ENCODE measurements at places on chromosomes 13 and 19.

DNA sequence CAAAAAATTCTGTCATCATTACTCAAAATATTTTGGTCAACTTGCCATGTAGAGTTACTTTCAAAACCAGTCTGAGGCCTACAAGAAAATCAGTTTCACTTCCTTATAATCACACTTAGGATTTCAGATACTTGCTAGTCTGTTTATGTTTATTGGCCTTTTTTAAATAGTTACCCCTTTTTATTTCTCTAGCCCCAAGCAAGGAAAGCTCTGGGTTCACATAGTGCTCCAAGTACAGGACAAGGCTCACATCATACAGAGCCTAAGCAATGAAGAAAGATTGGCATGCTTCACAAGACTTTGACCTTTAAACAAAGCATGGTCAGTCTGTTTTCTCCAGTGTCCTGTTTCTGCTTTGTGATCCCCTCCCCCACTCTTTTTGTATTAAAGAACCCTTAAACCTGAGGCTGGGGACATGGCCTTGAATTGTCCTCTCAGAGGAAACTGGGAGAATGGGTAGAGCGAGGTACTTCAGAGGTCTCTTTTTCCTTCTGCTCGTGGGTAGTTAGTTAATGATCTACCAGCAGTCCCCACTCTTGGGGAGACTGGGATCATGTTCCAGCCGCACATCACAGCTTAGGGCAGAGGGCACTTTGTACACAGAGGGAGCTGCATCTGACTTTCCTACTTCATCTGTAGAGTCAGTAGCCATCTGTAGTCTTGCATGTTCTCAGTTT, 30.7 kb downstream of the CEACAM1 start:
- DNase-seq: no peak

GRCh38 chr13:97337985-97338499, 95.9 kb upstream of the RAP2A start:
- no peak for DNase-seq

DNA sequence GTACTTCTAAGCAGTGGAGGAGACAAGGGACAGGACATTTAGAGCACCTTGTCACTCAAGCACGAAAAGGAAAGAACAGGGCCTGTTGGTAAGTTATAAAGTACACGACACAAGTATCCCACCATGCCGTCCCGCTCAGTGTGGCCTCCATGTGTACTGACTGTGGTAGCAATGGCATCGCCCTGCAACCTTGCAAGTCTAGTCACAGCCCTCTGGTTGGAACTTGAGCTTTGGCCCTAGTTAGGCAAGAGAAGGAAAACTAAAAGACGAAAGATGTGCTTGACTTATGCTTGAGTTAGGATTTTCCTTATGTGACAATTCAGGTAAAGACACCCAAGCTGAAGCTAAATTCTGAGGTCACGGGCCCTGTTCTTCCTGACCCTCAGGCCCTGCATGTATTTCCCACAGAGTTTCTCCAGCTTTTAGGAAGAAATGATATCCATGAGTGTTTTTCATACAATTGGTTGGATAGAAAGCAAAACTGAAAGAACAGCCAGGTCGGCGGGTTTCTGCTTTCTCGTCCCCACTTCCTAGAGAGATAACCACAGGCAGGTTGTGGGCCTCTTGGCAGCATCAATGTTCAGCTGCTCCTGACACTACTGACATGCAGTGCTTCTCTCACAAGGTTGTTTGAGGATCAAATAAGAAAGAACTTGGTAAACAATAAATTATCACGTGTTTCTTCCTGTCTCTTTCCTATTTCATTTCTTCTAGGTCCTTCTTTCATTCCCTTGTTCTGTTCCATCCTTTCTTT, 216.2 kb downstream of the IRS2 start:
- peak; percentile 5 for DNase-seq

- no peak for DNase-seq
Measured at GRCh38 chr13:110820322-110820721, 94.5 kb downstream of the ANKRD10 start.

- DNase-seq: no peak
Measured at GRCh38 chr19:18434411-18435175, 3.3 kb downstream of the ISYNA1 start.

DNA sequence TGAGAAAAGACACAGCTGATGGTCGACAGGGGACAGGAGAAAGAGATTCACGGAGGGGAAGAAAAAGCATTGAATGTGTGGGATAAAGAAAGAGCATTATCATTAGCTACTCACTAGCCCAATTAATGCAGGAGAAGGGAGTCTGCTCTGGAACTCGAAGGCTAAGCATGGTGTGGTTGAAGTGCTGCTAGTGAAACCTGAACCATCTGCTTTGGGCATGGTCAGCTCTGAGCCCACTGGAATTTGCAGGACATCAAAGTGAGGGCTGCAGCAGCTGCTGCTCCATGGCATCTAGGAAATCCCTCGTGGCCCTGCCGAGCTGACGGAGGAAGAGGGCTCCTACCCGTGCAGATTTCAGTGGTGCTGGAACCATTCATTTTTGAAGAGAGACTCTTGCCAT, 320.3 kb downstream of the ATP8A2 start:
- DNase-seq: no peak
